Activated CD4-positive, alpha-beta T cell treated with anti-CD3 and anti-CD28 coated beads, Interleukin-10, Interleukin-2, amounts not matched to agents 100 ng/mL and 50 ng/mL, durations not matched to agents 16 hours and 8 hours (primary cell): ENCODE measurements at places on chromosomes 12 and 14.

DNA sequence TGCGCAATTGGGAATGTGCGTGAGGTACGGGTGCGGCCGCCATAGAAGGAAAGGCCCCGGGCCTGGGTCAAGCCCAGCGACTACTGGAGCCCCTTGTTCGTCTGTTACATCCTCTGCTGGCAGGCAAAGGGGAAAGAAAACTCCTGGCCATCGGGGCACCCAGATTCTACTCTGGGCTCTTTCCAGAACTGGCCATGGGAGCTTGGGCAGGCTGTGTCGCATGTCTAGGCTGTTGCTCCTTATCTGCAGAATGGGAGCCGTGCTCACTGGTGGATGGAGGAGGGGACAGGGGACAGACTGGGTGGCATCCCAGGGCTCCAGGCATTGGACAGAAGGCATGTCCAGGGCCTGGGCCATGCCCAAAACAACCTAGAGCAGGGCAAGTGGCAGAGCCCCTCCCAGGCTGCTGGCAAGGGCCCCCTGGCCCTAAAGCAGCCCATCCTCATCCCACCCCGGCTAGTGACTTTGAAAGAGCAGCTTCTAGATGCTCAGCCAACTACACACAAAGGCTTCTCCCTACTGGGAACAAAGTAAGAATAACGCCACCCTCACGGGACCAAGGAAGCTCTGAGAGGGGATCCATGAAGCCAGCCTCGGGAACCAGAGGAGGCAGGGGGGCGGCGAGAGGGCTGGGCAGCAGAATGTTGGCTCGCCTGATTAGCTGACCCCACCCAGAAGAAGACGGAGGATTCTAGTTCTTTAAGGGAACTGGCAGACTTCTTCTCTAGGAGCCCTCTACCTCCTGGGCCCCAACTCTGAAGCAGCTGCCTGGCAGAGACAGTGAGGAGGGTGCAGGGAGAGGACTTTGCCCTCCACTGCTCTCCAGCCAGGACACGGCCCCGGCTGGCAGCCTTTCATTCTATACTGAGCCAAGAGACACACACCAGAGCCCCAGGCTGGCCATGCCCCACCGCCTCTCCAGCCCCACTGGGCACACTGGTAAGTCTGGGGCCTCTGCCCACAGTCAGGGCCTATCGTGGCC lies 96.8 kb downstream of the SINHCAF start:
- no peak for DNase-seq

DNA sequence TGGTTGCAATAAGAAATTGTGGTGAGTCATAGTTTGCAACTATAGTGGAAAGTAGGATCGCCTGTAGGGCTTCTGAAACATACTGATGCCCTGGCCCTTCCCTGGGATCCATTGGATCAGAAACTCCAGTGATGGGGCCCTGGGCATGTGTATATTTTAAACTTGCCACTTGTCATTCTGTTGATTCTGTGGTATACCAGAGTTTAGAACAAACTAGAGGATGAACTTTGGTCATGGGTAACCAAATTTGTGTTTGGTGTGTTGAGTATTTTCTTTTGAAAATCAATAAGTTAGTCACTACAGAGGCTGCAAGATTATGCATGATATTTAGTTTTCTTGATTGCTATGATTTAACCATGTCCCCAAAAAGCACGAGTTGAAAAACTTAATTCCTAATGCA lies 142.2 kb downstream of the SLC15A5 start:
- DNase-seq: no peak

- no peak for DNase-seq
Observed at GRCh38 chr12:102343361-102344121, 136.8 kb downstream of the IGF1 start.

DNA sequence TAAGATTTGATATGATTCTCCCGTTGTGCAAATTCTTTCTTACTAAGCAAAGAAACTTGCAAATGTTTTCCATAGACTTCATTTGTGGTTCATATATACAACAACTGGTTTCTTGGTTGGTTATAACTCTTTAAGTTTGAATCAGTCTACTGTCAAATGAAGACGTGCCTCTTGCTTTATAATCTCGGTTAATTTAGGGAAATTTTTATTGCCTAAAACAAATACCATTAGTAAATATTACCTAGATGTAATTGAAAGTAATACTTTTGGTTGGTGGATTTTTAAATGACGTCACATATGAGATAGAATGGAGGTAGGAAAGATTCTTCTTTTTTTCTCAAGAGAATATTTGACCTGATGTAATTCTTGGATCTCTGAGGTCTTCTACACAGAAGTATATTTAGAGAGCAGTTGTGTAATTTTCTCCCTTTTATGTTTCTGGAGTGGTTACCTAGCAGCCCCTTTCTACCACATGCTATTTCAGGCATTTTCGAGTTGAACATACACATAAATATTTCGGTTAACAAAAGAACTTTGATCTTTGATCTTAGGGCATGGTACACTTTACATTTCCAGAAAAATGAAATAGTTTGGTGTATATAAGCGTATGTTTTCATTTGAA lies 1.7 kb downstream of the ATF7IP start:
- DNase-seq: peak; percentile 70

GRCh38 chr14:49310298-49310697 lies 275.9 kb downstream of the RPS29 start:
- no peak for DNase-seq
